EL (cell line): ENCODE measurements at places on chromosomes 5 and 9.
A peak's percentile ranks its signal among the peaks of the same experiment; 100 is the strongest.

DNA sequence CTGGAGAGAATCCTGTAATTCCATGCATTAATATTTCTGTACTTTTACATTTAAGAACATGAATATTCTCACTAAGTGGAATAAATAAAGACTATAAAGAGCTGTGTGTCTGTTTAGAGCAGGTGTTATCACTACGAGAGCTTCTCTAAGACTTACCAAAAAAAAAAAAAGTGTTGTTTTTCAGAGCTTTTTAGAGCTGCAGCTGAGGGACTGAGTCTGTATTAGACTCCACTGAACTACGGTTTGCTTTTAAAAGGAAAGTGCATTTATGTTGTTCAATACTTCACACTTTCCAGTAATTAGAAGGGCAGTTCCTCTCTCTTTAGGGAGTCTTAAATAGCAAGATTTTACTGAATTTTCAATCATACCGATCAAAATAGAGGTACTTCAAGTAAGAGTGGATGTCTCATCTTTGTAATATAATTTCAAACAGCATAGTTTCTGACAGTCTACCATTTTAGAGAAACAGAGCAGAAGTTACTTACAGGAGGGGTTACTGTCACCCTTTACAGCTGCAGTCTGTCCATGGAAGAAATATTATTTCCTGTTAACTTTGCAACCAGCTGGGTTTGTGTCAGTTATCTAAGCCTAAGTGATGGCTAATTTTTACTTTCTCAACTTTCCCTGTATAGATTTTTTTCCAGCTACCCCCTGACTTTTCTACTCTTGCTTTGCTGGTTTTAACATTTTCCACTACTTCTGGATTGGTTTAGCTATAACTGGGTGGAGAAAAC is 2.4 kb downstream of the SYK start:
- no peak for DNase-seq

- no peak for DNase-seq
Observed at GRCh38 chr9:96175001-96175400, 127.0 kb downstream of the HSD17B3 start.

- DNase-seq, result no peak
Observed at GRCh38 chr5:123571927-123572326, 60.0 kb downstream of the CSNK1G3 start.

- peak; percentile 22 for DNase-seq
Observed at GRCh38 chr9:137804908-137805630, 72.5 kb upstream of the CACNA1B start.

- DNase-seq, result no peak
Observed at GRCh38 chr5:90201923-90202322, 207.6 kb downstream of the CETN3 start.

GRCh38 chr5:178690208-178690607 is 40.3 kb downstream of the ZNF354A start:
- peak; percentile 45 for DNase-seq

- DNase-seq, result no peak
Observed at GRCh38 chr5:62413711-62414110, 1.1 kb downstream of the IPO11 start.

- DNase-seq, result peak; percentile 18
Observed at GRCh38 chr5:141940695-141941271, 17.1 kb downstream of the DELE1 start.

- DNase-seq, result no peak
Observed at GRCh38 chr9:76756941-76757673, 7.1 kb upstream of the PCA3 start.

- peak; percentile 66 for DNase-seq
Observed at GRCh38 chr9:13665418-13666066, 386.1 kb upstream of the MPDZ start.

DNA sequence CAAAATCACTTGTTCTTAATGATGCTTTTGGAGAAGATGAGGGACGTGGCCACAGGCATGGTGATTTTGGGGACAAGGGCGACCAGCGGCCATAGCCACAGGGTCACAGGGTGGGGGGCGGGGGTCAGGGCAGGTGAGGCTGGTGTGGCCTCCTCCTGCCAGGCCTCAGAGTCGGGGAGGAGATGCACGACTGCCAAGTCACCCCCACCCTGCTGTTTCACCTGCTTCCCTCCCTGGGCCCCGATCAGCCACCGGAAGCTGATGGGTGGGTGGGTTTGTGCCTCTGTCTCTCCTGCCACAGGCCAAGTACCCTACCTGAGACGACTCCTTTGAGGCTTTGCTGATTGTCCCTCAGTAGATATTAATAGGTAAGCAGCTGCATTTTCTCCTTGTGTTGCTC is 199.3 kb downstream of the PAX5 start:
- DNase-seq, result no peak

DNA sequence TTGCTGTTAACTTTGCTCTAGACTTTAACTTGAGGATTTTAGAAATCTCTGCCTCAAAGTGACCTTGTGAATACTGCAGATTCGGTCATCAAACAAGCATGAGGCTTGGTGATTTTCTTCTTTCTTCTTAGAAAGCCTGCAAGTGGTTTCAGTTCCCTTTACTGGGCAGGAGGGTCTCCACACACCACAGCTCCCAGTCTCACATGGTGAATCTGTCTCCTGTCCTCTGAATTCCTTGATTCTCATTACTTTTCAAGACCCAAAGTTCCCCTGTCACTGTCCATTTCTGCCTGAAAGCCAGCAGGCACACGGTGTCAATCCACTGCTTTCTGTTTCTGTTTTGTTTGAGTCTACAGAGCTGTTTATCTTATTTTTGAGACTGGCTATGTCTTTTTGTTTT is 14.1 kb downstream of the HSPB3 start:
- peak; percentile 33 for DNase-seq

DNA sequence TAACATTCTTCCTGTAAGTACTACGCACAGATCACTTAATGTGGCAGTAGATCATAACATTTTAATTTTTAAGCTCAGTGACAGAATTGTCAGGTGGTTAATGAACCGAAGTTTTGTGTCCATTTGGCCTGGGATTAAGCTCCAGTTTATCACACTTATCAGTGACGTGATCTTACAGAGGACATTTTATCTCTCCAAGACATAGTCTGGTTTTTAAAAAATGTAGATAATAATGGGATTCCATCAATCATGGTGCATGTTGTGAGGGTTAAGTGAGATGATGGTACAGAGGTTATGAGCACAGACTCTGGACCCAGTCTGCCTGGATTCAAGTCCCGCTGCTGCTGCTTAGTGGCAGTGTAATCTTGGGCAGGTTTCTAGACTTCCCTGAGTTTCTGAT is 66.0 kb upstream of the ZFAND5 start:
- DNase-seq, result no peak

DNA sequence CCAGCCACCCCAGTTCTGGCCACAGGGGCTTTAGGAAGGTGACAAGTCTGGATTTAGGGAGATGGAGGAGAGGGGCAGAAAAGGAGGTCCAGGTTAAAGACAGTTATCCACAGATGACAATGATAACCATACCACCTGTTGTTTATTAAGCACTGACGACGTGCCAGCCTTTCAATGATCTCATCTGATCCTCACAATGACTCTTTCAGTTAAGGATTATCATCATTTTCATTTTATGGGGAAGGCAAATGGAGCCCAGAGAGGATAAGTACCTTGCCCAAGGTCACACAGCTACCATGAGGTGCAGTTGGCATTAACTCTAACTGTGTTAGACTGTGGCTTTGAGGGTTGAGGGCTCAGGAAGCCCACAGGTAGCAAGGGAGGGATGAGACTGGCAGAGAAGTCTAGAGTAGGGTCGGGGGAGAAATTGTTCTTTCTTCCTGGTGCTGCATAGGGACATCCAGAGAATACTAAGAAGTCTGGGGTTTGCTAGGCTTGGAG is 21.5 kb upstream of the JADE2 start:
- peak; percentile 25 for DNase-seq

DNA sequence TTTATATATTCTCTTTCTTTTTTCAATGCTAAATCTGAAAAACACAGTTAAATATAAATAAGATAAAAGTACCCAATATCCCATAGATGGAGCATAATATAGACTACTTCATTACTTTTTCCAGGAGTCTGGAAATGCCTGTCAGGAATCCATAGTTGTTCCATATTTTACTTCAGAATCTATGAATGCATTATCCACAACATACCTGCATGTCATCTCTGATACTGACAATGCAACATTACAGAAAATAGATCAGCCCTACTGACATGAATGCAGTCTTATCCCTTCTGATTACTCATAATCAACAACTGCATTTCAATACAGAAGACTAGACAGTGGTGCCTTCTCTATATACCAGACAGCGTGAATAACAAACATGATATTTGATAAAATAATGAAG is 517.6 kb downstream of the PTPRD start:
- DNase-seq, result no peak

GRCh38 chr5:67896930-67897313 is 318.6 kb upstream of the PIK3R1 start:
- no peak for DNase-seq

- peak; percentile 52 for DNase-seq
Observed at GRCh38 chr5:179344431-179345182, 654 bp downstream of the ADAMTS2 start.

- DNase-seq, result no peak
Observed at GRCh38 chr5:17356551-17356950, 139.1 kb downstream of the BASP1 start.

GRCh38 chr9:98795970-98796363 is 388 bp downstream of the ANKS6 start:
- no peak for DNase-seq

DNA sequence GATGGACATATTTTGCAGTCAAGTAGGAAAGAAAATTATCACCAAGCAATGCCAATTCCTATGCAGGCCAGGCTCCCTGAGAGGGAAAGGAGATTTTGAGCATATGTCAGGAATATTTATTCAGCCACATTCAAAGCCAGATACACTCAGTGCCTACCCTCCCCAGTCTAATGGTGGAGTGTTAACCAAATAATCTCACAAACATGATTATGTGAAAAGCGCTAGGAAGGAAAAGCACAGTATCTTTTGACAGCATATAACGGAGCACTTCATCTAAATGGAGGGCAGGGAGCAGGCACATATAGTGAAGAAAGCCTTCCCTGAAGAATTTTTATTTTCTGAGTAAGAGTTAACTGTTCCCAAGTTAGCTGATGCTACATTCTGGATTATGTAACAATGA is 80.3 kb upstream of the SLC30A5 start:
- DNase-seq, result no peak

DNA sequence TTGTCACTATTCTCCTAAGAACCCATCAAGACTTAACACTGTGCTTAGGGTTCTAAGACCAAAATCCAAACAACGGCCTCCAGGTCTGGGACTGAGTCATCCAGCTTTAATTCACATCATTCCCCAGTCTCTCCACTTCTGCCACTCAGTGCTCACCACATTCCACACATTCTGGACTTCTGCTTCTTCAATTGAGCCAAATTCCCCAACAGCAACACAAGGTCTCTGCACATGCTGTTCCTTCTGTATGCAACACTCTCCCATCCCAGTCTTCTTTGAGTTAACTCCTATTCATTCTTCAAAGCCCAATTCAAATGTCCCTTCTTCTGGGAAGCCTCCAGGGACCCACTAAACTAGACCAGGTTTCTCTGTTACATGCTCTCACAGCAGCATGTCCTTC is 97.8 kb downstream of the GPR21 start:
- peak; percentile 83 for DNase-seq
